ENCODE measurements at places on chromosomes 12 and 14. TPM values are rescaled to one million over a fixed set of nuclear protein-coding genes. Genes with fewer than 3 reads are reported as not detected.

DNA sequence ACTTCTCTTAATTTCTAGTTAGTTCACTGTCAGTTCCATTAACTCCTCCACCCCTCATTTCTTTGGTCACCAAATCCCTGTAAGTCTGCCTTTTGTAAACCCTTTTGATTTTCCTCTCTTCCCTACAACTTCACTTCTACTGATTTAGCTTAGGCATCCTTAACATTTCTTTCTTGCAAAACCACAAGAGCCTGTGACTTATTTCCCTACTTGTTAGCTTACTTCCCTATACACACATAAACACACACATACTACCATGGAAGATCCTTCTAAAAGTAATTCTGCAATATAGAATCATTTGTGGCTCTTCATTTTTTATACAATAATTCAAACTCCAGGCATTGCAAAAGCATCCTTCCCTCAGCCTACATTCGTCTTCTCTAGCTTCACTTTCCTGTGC lies 494.3 kb upstream of the USP15 start:
- H3K36me3 ChIP-seq, result no peaks in the 10 kb centered on the region
- H3K4me1 ChIP-seq, result no peaks in the 10 kb centered on the region
- H3K27me3 ChIP-seq, result no peaks in the 10 kb centered on the region
- no peak overlapping the region for H3K27ac ChIP-seq
- no peak for DNase-seq
- no peak overlapping the region for H3K4me3 ChIP-seq

DNA sequence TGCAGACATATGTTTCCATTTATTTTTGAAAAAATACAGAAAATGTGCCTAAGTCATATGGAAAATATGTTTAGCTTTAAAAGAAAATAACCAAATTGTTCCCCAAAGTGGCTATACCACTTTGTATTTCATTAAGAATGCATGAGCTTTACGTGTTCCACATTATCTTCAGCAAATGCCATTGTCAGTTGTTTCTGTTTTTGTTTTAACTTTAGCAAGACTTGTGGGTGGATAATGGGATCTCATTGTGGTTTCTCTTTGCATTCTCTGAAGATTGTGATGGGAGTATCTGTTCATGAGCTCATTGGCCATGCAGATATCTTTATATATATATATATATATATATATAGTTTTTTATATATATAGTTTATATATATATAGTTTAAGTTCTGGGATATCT lies 181.5 kb downstream of the CCER1 start:
- no peaks in the 10 kb centered on the region for H3K36me3 ChIP-seq
- H3K27ac ChIP-seq, result no peak overlapping the region
- H3K4me1 ChIP-seq, result no peaks in the 10 kb centered on the region
- DNase-seq, result no peak

DNA sequence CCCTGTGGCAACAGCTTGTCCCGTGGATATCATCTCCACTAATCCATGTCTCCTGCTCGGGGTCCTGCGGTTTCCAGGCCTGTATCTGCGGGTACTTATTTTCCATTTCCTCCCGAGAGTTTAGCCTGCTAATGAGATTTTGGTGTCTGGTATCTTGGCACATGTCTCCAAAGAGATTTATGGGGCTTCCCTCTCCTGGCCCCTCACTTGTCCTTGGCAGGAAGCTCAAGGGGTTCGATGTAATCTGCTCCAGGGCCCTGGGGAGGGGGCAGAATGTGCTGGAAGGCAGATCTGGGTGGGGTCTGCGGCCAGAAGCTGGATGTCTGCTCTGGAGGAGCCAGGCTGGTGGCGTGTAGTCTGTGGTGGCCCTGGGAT lies 85.7 kb downstream of the KIF26A start:
- DNase-seq, result no peak
- no peaks in the 10 kb centered on the region for H3K36me3 ChIP-seq
- H3K4me3 ChIP-seq, result no peak overlapping the region

GRCh38 chr12:20627001-20627588 lies 68.0 kb upstream of the SLCO1C1 start:
- no peaks in the 10 kb centered on the region for H3K36me3 ChIP-seq
- no peaks in the 10 kb centered on the region for H3K4me1 ChIP-seq
- no peak overlapping the region for H3K4me3 ChIP-seq

DNA sequence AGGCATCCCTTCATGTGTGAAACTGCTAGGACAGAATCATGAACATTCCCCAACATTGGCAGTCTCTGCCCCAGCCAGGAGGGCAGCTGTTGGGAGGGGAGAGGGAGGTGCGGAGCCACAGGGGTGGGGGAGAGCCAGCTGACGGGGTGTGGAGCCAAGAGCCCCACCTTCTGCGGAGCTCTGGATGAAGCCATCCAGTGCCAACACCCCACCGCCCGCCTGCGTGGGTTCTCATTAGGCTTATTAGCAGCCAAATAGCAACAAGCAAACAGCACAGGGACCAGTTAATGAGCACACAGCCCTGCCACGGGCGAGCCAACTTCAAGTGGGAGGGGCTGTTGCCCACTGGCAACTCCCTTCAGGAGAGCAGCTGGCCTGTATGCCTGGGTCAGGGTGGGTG lies 12.1 kb downstream of the LTBP2 start:
- H3K4me1 ChIP-seq, result peaks cover 3% of the 10 kb centered on the region
- H3K27me3 ChIP-seq, result no peaks in the 10 kb centered on the region
- H3K36me3 ChIP-seq, result no peaks in the 10 kb centered on the region
- DNase-seq, result no peak
- no peak overlapping the region for H3K4me3 ChIP-seq

- no peak overlapping the region for H3K27ac ChIP-seq
- H3K4me3 ChIP-seq, result no peak overlapping the region
Measured at GRCh38 chr12:132788375-132789098, 26.9 kb upstream of the ANKLE2 start.

DNA sequence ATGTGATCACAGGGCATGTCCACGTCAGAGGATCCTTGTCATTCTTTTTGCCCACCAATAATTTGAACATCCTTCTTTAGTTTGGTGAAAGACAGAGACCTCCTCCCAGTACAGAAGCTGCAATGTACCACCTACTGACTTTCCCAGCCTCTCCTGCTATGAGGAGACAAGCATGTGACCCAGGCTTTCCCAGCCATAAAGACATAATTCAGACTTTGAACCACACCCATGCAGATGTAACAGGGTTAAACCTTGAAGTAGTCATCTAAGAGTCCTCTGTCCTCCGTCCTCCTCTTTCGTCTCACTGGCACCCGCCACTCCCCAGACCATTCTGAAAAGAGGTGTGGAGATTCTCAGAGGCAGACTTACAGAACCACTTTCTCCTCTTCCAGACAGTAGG lies 120.8 kb downstream of the KCNK10 start:
- no peaks in the 10 kb centered on the region for H3K36me3 ChIP-seq
- H3K4me3 ChIP-seq, result no peak overlapping the region
- no peaks in the 10 kb centered on the region for H3K4me1 ChIP-seq
- no peaks in the 10 kb centered on the region for H3K27me3 ChIP-seq
- H3K27ac ChIP-seq, result no peak overlapping the region

The KRT80 gene
- 0.05 TPM for total RNA-seq

The PIWIL1 gene
- total RNA-seq, result not detected

The GPR135 gene
- total RNA-seq, result 1.1 TPM

The CLECL1 gene
- total RNA-seq, result 33.6 TPM

The IFNG-AS1 gene
- total RNA-seq, result 1.3 TPM

The AQP6 gene
- not detected for total RNA-seq

The SPIC gene
- not detected for total RNA-seq

The KITLG gene
- total RNA-seq, result 0.32 TPM

The CNIH1 gene
- 64.5 TPM for total RNA-seq
